ENCODE measurements at places on chromosomes 11 and 22.

DNA sequence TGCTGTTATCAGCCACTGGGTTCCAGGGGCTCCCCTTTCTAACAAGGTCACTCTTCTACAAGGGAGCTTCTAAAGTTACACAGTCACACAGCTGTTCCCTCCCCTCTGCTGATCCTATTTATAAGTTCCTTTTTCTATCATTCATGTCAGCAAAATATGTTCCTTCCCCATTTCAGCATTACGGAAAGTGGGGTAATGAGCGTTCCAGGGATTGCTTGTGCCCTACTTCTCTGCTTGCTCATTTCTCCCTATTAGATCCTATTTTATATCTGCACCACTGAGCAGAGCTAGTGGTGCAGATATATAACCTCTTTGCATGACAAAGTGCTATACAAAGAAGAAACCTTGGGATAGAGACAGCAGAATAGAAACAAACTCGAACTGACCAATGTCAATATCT, 22.7 kb upstream of the PLEKHB1 start:
- DNase-seq, result no peak

GRCh38 chr11:102798012-102798746, at the start of gene MMP1:
TSS of gene MMP1 (minus strand) at chr11:102798160. CDS start at chr11:102798092, 68 bp downstream.
- no peak for DNase-seq

GRCh38 chr11:30879322-30880005, 293.3 kb upstream of the MPPED2 start:
- no peak for DNase-seq

DNA sequence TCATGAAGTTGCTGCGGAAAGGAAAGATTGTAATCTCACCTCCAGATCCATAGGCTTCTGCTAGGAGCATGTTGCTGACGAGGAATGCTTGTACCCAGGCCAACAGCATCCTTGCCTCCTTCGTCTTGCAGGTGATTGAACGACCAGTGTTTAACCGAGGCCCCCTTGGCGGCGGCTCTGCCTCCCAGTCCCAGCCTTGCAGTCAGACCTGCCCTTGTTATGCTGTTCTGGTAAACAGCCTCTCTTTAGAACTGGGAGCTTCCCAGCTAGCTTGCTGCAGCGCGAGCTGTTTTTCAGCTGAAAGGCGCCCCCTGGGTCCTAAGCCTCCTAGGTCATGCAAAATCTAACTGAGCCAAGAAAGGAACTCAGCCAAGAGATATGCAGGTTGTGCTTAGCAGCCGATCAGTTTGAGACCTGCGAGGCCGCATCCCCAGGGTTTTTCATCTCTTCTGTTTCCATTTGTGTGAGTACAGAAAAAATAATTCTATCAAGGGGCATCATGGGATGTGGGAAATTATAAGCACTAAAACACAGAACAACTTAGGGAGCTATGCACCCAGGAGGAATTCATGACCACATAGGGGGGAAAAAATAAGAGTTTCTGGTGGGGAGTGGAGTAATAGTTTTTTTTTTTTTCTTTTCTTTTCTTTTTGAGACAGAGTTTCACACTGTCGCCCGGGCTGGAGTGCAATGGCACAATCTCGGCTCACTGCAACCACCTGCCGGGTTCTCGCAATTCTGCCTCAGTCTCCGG, at the start of gene PIK3IP1:
PIK3IP1 (minus strand) TSS at position 253 of the 754 bp plus-strand sequence; CDS start at position 109, 144 bp downstream.
- peak; percentile 76 for DNase-seq

GRCh38 chr11:13291800-13292199, 14.2 kb downstream of the BMAL1 start:
- no peak for DNase-seq

GRCh38 chr11:118666371-118666770, 13.1 kb downstream of the TREH start:
- DNase-seq, result no peak

- DNase-seq, result no peak
These were observed 62.6 kb upstream of the SLC17A6 start for GRCh38 chr11:22275600-22275999.

- DNase-seq, result no peak
These were observed 38.3 kb upstream of the MYH9 start for GRCh38 chr22:36425977-36426523.

- peak; percentile 32 for DNase-seq
These were observed 112.1 kb upstream of the DRD2 start for GRCh38 chr11:113587308-113587739.

DNA sequence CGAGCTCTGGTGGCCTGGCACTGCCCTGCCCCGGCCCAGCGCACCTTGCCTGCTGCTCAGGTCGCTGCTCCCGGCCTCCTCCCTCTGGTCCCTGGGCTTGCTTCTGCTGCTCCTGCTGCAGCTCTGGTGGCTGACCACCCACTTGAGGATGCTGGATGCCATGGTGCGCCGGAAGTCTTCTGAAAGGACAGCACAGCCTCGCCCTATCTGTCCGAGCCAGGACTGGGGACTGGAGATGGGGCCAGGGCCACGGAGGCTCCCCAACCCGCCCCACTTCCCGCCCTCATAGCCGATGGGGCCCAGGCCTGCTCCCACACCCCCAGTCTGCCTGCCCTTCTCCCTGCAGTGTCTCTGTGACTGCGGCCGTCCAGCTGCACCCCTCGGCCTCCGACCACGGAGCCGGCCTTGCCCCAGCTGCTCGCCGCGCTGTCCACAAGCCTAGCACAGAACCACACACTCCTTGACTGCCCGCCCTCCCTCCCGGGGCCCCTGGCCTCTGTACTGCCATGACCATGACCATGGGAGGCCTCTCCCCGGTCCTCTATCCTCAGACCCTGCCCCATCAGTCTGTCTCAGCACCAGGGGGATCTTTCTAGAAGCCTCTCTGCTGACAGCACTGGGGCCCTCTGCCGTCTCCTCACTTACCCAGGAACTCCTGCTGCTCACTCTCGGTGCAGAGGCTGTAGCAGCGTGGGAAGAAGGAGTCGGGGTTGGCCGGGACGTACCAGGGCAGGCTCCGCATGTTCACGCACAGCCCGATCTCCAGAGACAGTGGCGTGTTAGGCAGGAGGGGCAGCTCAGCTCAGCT, 12.7 kb downstream of the TTLL8 start:
- DNase-seq, result no peak

- no peak for DNase-seq
These were observed 440.8 kb upstream of the LUZP2 start for GRCh38 chr11:24056051-24056450.
